ENCODE measurements at places on chromosomes 3 and 15. TPM values are rescaled to one million over a fixed set of nuclear protein-coding genes. Genes with fewer than 3 reads are reported as not detected.

GRCh38 chr3:57787867-57788623 lies 31.9 kb downstream of the SLMAP start:
- ATAC-seq: no peak

DNA sequence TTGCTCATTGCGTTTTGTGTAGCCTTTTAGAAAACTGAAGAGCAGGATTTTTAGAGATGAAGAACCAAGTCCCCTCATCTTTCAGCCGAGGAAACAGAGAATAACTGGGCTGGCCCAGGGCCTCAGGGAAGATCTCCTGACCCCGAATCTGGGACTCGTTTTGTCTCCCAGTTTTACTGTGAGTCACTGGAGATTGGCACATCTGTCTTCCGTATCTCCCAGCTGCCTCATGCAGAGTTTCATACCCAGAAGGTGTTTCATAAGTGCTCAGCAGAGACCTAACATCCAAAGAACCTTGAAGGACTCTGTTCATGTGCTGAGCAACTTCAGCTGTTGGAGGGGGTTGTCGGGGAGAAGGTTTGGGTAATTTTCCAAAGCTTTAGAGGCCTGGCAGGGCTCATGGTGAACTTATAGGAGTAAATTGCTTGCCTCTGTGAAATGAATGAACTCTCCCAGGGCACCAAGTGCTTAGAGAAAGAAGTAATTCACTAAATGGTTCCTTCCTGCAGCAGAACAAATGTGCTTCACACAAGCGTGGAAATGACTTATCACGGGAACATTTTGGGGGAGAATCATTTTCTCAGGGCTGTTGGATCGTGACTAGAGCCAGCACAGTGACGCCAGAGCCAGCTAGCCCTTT lies 121.4 kb downstream of the FAM43A start:
- ATAC-seq: no peak

DNA sequence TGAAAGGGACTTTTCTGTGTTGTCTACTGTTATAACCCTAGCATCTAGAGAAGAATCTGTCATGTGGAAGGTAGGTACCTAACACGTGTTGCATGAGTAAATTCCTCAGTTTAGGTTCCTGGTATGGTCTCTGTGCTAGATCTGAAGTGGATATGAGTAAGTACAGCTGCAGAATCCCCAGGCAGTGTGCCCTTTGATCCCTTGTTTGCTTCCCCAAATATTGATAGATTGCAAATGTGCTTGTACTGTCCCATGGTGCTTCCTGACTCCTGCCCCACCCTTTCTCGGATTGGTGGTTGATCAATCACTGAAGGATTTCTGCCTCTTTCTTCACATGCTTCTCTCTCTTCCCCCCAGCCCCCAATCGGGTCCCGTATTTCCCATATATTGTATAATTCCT lies 450.4 kb downstream of the UNC13C start:
- ATAC-seq: no peak

DNA sequence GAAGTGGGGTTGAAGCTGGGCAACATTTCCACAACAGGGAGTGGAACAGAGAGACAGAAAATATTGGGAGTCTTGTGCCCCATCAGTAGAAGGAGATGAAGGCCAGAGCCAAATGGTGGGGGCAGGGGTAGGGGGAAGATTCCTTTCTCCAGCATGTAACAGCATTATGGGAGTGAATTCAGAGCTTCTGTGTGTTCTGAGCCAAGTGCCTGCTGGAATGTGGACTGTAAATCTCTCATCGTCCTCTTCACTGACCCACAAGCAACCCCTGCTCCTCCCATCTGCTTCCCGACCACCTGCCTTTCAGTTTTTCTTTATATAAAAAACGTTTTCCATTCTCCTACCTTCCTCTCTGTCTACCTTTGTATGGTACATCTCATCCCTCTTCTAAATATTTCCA lies 344.2 kb upstream of the TPRG1 start:
- no peak for ATAC-seq

DNA sequence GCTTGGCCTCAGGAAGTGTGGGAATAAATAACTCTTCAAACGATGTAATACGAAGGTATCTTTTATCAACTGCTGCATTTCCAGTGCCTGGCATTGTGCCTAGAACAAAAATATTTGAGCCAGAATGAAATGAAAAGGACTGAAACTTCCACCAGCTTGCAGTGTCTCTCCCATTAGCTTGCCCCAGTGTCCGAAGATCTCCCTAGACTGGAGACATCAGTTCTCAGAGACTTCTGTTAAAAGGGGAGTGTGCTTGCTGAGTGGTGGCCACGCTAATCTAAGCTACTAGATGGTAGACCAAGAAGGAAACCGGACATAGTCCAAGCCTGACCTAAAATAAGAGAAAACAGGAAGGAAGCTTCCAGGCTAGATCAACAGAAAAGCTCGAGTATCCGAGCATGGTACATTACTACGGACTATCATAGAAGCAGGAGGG lies 28.6 kb downstream of the KCNAB1 start:
- no peak for ATAC-seq

DNA sequence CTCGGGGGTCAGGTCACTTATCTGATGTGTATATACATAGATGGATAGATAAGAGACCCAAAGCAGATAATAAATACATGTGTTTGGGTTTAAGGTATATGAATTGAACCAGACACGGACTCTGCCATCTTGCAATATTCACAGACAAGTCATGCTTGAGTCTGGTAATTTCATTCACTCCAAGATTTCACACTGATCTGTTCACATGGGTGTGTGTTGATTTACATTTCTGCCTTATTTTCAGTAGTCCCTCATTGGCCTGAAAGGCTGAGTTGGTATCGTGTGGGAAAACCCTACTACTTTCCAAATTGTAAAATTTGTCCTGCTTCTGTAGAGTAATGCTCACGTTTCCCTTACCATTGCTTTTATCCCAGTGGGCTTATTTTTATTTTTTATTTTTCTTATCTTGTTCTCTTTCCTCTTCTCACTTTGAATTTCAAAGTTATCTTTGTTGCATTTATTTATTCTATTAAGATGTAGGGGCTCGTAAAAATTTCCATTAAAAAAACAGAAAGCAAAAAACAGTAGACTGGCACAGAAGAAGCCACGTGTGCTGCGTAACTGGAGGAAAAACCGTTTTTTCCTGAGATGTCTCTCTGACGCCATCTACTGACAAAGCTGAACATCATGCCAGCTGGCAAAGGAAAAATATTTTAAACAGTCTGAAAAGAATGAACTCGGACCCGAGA lies 10.8 kb upstream of the MFSD1 start:
- ATAC-seq: peak; percentile 44

- ATAC-seq: peak; percentile 2
Measured at GRCh38 chr15:70266412-70267121, 168.8 kb upstream of the TLE3 start.

GRCh38 chr3:117398141-117398899 lies 688.7 kb downstream of the TUSC7 start:
- ATAC-seq: no peak

TRIM42 gene
- not detected for total RNA-seq

GPR171 gene
- 0.32 TPM for total RNA-seq

CSTA gene
- total RNA-seq: 2,321 TPM
